NCI-H1436 (cell line): ENCODE measurements at places on chromosomes 11 and 22.

DNA sequence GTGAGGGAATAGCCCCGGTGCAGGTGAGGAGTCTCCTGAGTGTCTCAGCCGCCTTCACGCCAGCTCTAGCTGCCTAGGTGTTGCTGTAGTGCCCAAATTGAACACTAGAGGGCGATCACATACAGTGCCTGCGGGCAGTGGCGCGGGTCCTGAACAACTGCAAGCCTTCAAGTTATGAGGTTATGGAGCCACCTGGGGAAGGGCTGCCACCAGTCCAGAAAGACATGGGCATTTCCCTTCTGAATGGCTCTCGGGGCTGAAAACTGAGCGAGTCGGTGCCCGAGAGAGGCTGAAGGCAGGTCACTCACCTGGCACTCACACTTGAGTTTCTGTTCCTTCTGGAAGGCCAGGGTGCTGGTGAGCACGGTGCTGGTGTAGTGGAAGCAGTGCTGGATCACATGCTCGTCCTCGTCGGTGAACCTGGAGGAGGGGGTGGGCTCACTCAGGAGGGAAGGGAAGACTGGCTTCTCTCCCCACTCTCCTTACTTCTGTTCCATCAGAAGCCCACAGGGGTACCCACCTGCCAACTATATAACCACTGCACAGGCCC is 88.4 kb downstream of the PDE2A start:
- DNase-seq: peak; percentile 68

GRCh38 chr11:36034551-36035331 is 90.9 kb downstream of the LDLRAD3 start:
- no peak for DNase-seq

- DNase-seq: no peak
These were observed 313.9 kb downstream of the TMEM135 start for GRCh38 chr11:87351676-87352075.

GRCh38 chr11:68825571-68825970 is 16.1 kb downstream of the CPT1A start:
- DNase-seq: no peak

DNA sequence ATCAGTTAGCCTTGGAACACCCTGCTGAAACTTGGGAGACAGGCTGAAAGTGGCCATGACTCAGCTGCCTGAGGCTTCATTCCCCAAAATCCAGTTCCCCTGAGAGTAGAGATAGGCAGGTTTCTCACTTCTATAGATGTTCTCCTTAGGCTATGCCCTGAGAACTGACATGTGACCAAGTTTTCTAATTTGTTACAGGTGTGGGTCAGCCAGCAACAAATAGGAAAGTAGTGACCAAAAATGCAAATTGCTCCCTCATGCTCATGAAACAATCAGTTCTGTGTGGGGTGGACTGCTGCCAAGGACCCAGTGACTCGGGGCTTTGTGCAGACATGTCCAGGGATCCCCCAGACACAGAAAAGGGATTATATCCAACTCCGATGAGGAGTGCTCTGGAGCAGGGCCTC is 7.3 kb upstream of the CCDC15 start:
- DNase-seq: no peak

DNA sequence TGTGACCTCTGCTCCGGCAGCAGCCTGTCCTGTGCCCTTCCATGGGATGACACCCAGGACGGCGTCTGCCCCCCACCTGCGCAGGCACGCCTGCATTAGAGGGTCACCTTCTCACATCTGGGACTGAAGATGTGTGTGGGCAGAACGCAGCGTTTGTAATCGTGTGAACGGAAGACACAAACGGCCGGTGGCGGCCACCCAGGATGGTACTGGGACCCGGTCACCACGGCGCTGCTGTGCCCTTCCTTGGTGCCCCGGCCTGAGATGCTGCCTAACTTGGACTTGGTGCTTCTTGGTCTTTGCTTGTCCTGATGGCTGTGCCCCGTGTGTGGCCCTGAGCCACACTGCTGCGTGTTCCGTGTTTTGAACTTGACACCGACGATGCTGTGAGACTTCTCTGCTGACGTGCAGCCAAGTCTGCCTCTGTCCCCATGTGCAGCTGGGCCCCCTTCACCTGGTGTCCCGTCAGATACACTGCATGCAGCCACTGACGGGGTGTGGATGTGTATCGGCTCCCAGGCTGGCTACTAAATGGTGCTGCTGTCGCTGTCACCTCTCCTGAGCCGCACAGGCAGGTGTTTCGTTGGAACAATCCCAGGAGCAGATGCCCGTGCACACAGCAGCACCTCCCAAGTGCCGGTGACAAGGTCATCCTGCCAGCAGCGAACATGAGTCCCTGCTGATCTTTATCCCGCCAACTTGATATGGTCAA is 21.4 kb downstream of the YPEL1 start:
- DNase-seq: no peak

GRCh38 chr22:39724857-39725256 is 154.3 kb downstream of the CACNA1I start:
- no peak for DNase-seq
